Renal cortical epithelial cell (primary cell): ENCODE measurements at places on chromosomes 6 and 20. TPM values are rescaled to one million over a fixed set of nuclear protein-coding genes. Genes with fewer than 3 reads are reported as not detected.

NHSL1 gene
- 11.8 and 38.0 TPM in 2 replicates for total RNA-seq

FAM217B gene
- total RNA-seq: 2.8 and 6.0 TPM in 2 replicates

POPDC3 gene
- under 0.01 and 2.1 TPM in 2 replicates for total RNA-seq

HLA-DPA1 gene
- total RNA-seq: 7.0 and 9.7 TPM in 2 replicates

THEMIS gene
- not detected in 2 replicates for total RNA-seq

OR12D2 gene
- 0.10 and 0.52 TPM in 2 replicates for total RNA-seq

HTR1E gene
- total RNA-seq: 0.15 TPM in 1 of 2 replicates, not detected in the other

EPB41L2 gene
- 52.3 and 78.7 TPM in 2 replicates for total RNA-seq

CD24 gene
- total RNA-seq: 2,116 and 7,557 TPM in 2 replicates

LINC00237 gene
- total RNA-seq: not detected in 2 replicates

LPIN3 gene
- total RNA-seq: 8.5 and 25.3 TPM in 2 replicates

ID1 gene
- 88.2 and 251 TPM in 2 replicates for total RNA-seq

TTBK1 gene
- total RNA-seq: 0.10 TPM in 1 of 2 replicates, not detected in the other
